Mesenteric fat pad (tissue), 1 donor: ENCODE measurements at places on chromosomes 3 and 15.

GRCh38 chr3:193157051-193157450 is 84.0 kb upstream of the PLAAT1 start:
- no peak for DNase-seq

DNA sequence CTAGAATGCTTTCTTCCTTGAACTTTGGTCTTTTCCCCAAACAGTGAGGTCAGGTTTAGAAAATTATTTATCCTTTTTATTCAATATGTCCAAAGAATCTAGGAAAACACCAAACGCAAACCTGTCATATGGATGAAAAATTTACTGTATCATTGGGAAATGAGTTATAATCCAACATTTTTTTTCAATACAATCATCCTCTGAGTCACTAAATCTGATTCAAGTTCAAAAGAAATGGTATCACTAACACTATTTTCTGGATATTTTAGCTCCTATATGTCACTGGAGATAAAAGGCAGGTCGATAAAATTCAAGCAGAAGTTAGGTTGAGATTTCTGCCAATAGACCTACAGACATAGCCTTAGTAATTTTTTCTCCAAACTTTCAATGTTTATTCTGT is 591.6 kb upstream of the AGTR1 start:
- DNase-seq = no peak

- no peak for DNase-seq
Measured at GRCh38 chr3:23303601-23304217, 100.6 kb downstream of the UBE2E2 start.

DNA sequence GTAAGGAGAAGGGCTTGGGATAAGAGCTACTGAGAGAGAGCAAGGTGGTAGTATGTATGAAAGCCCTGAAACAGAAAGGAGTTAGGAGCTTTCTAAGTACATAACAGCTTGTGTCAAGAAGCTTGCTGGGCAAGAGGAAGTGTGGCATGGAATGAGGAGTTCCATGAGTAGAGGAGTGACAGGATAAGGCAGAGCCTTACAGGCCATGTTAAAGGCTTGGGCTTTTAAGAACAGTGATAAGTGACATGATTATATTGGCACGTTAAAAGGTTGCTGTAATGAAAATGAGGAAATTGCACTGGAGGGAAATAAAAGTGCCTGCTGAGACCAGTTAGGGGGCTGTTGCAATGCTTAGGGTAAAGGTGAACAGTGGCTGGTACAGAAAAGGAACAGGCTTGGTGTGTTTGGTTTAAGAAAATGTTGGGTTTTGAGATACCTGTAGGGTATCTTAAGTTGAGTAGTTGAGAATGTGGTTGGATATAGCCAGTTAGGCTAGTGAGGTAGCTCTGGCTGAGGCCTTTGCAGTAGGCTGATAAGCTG is 49.0 kb downstream of the MEF2A start:
- no peak for DNase-seq

GRCh38 chr15:67146234-67146633 is 80.8 kb downstream of the SMAD3 start:
- peak; percentile 87 for DNase-seq

DNA sequence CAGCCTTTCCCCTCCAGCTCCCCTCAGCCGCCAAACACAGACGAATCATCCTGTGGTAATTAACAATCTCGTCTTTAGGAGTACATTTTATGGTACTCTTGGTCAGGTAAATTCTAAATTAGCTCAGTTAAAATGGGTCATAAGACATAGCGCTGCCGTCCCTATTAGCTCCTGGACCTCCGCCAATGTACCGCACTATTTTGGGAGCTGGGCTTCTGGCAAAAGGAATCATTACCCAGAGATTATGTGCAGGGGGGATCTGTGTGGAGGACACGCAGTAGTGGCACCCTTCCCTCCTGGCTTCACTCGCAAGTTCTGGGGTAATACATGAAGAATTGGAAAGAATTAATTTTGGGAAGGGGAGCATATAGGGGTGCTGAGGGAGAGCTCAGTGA is 68.6 kb upstream of the ONECUT1 start:
- DNase-seq = no peak

DNA sequence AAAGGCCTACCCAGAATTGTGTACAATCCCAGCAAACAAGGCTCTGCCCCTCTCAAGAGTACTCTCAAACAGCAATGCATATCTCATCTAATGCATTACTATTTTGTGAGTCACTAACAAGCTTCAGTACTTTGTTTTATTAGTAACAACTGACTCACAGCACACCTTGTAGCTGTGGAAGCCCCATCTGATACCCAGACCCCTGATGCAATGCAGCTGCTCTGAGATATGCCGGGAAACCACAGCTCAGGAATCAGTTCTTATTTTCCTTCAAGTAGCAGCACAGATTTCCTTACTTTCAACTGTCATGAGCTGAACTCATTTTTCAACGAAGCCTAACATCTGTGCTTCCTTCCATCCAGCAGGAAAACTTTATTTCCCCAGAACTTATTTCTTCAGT is 37.8 kb downstream of the CCNL1 start:
- no peak for DNase-seq

DNA sequence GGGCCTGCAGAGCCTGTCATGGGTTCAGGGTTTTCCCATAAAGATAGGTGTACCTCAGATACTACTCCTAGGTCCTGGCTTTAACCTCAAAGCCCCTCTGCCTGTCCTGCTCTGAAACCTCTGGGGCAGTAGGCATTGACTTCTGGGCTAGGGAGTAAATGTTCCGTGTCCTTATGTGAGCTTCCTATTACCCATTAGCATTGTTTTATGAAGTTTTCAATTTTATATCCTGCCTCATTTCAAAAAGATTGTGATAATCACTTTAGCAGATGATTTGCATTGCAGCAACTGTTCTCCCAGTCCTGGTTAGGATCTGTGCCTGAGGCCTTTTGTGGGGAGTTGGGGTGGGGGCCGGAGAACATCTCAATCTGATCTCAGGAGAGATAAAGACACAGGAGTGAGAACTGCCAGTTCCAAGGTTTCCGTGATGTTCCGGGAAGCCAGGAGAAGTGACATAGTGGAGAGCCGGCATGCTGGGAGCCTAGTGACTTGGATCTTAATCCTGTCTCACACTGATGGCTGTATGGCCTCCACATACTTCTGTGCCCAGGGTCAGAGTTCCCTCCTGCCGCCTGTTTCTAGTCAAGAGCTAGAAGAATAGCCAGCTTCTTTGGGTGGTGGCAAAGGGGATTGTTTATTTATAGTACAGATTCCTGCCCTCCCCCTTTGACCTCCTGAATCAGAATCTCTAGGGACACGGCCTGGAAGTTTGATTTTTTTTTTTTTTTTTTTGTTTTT is 10.6 kb downstream of the TPM1 start:
- no peak for DNase-seq

DNA sequence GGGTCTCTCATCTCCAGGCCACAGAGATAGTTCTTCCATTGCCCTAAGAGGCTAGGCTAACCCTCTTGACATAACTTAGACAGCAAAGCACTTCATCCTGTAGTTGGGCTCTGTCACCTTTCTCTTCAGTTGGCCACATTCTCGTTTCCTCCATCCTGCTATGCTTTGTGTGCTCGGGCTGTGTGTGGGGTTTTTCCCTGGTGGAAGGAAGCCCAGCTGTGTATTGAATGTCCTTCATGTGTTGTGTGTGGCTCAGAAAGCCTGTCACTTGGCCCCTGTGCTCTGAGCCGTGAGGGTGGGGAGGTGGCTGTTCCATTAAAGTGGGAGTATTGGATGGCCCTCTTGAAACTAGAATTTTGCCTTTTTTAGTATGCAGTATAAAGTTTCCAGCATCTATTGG is 8.8 kb upstream of the EXOG start:
- no peak for DNase-seq

DNA sequence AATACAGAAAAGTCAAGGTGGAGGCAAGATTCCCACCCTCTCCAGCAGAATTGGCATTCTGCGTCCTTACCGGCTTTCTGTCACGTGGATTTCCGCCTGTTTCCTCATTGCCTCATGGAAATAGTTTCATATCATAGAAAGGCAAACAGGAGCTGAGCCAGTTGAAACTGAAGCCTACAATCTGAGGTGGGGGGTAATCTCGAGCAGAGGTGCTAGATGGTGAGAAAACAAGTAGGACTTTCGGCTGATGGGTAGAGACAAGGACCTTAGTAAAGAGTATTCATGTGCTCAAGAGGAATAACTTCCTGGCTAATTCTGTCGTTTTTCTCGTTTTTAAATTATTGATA is 39.9 kb downstream of the LRCH3 start:
- no peak for DNase-seq

DNA sequence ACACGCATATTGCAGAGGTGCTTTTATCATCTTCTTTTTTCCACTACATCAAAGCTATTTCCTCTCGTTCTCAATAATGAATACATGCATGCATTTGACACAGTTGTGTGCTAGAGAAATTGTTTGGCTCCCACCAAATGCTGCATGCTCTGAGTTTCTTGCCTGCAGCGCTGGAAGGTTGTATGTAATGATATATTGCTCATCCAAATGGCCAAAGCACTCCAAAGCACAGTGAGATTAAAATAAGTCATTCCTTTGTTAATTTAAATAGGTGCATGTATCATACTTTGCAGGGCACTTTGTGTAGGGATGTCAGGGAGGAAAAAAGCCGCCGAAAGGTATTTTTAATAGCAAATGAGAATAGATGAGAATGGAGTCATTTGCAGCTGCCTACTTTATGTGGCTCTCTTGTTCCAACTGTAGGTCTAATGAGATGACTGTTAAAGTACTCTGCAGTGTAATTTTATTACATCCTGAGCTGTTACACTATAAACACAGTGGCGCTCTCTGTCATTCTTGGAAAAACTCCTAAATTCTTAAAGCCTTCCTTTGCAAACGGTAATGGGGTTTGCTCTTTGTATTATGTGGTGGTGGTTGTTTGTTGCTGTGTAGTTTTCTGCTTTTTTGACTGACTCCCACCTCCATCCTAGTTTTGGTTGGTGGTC is 56.9 kb upstream of the SKOR1 start:
- DNase-seq = no peak

GRCh38 chr3:43759938-43760337 is 69.2 kb downstream of the ABHD5 start:
- no peak for DNase-seq

DNA sequence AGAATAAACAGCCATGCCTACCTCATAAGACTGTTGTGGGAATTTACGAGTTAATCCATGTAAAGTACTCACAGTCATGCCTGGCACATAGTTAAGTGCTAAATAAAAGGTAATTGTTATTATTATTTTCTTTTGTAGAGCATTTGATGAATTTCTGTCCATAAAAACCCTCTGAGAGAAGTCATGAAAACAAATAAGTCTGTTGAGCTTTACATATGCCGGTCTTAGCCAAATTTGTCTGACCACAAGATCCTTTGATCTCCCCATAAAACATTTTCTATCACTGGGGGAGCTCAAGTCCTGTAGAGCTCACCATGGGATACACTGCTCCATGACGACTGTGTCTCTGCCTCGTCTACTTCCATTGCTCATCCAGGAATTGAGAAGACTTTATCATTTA is 114.0 kb downstream of the MAGI1 start:
- DNase-seq = no peak

DNA sequence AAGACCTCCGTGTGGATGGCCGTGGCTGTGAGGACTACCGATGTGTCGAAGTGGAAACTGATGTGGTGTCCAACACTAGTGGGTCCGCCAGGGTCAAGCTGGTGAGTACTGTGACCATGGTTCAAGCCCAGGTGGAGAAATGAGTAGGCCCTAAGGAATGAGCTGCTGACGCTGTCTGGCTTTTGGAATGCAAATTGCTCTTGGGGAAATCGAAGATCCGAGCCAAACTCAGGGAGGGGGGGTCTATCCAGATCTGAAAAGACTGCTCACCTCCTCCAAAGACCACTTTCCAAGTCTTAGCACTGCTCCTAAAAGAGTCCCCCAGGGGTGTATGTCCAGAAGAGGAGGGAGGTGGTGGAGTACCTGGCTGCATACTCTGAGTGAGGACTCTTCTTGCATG is 13.1 kb downstream of the EXOSC7 start:
- DNase-seq = no peak

- no peak for DNase-seq
Measured at GRCh38 chr3:134544316-134544715, 58.5 kb downstream of the CEP63 start.

DNA sequence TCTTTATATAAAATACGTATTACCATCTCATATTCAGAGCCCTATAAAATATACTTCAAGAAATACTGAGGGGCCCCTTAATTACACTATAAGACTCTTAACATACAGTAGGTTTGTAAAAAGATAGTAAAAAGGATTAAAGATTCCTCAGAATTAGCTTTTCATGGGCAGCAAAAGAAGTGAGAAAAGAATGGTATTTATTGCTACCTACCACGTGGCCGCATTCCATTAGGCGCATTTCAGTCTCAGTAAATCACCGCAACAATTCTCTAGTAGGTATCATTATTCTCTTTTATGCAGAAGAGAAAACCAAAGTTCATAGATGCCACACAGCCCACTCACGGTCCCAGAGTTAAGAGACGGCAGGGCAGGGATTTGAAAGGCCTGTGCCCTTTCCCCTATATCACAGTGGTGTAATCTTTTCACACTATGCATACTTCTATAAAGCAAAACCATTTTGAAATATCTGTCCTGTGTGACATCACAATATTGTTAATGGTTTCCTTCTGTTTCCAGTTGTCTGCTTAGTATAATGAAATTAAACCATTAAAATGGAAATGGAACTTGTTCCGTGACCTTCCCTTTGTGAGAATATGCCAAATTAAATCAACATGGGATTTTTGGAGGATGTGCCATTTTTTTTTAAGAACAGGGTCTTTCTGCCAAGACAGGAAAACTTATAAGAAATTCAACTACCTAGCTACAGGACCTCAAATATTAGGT is 1072.2 kb downstream of the FHIT start:
- no peak for DNase-seq

- no peak for DNase-seq
Measured at GRCh38 chr3:152556731-152557254, 278.1 kb upstream of the P2RY1 start.

DNA sequence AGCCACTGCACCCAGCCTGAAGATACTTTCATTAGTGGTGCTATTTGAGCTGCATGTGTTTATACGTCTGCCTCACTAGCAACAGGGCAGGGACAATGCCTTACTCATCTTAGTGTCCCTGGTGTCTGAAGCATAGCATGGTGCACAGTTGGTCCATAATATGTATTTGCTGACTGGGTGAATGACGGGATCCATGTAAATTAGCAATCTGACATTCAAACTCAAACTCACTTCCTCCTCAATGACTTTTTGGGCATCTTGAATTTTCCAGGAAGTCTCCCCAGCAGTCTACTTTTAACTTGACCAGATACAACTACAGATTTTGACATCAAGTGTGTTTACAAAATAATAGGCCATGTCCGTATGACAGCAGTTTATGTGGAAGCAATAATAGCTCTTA is 3.0 kb upstream of the LDHAL6B start:
- no peak for DNase-seq
